ENCODE measurements at places on chromosomes 1 and 21.

- no peak for DNase-seq
Measured at GRCh38 chr1:207866471-207867135, 44.3 kb downstream of the CD34 start.

DNA sequence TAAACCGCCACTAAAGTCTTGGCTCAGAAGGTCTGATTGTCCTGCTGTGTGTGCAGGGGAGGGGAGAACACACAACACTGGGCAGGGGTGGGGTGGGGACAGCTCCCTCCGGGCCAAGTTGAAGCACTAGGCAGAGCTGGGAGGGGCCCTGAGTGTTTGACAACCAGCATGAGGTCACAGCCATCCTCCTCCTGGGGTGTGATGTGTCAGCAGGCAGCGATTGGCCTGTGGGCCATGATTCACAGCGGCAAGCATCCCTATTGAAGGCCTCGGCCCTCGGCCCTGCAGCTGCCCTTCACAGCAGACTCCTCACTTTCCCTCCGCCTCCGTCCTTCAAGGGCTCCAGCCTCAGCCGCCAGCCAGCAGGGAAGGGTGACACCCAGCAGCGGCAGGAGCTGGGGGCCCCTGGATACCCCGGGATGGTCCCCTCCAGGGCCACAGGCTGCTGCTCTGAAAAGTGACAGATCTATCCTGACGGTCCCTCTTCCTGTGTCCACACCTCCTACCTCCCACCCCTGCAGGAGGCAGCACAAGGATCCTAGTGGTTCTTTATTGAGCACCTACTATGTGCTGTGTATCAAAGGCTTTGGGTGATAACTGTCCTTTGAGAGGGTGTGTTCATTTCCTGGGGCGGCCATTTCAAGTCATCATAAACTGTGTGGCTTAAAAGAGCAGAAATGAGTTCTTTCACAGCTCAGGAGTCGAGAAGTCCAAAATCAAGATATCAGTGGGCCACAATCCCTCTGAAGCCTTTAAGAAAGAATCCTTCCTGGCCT is 66.0 kb upstream of the SLC25A33 start:
- no peak for DNase-seq

DNA sequence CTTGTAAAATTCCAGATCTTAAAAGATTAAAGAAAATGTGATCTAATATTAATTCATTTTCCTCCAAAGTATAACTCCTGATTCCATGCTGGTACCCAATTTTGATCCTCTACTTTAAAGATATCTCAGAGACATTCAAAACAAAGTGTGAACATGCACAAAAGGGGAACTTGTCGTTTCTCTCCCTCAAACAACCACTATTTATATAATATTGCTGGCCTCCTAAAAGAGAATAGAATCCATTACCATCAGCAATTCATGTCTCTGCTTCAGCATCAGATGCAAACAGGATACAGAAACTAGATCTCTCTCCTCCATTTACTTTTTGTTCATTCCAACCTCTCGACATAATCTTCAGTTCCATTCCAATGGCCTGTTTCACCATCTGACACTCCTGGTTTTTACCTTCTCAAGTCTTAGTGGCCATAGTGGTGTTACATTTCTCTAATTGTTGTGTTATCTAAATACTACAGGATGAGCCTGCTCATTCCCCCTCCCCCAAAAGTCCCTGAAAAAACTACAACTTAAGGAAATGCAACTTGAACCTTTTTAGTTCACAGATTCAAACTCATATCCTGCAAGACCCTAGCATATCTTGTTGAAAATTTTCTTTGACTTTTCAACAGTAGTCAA is 4.1 kb downstream of the NRIP1 start:
- DNase-seq: no peak

DNA sequence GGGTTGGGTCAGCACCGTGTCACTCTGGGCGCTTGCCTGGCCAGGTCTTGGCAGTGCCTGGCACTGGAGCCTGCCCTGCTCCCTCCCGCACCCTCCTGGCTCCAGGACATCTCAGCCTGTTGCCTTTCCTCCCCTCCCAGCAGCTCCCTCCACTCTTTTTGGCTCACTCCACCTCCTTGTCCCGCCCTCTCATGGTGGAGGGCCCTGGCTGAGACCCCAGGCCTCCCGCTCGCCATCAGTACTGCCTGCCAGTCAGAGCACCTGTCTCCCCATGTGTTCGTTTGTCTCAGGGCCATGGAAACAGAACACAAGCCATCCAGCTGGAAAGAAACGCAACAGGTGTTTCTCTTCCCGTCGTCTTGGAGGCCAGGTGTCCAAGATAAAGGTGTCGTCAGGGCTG is 61.0 kb downstream of the B3GALT5 start:
- no peak for DNase-seq

GRCh38 chr1:182257369-182258063 is 134.1 kb downstream of the GLUL start:
- DNase-seq: no peak

DNA sequence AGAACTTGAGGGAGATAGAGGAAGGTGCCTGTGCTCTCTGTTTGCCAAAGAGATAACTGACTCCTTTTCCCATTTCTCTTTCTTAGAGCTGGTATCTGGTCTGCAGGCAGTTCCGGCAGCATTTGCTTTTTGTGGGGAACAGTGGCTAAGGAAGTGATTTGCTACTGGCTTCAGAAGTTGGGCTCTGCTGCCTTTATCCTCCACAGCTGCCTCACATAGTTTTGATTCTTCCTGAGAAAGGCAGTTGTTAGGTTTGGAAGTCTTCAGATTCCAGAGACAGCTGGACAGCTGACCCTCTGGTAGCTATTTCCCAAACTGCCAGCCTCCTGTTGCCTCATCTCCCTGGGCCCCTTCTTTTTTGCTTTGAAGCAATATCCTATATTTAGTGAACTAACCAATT is 62.6 kb upstream of the MACF1 start:
- no peak for DNase-seq

- no peak for DNase-seq
Measured at GRCh38 chr1:117572546-117572945, 33.3 kb upstream of the TENT5C start.

- no peak for DNase-seq
Measured at GRCh38 chr1:169928438-169929209, 34.9 kb upstream of the SCYL3 start.

DNA sequence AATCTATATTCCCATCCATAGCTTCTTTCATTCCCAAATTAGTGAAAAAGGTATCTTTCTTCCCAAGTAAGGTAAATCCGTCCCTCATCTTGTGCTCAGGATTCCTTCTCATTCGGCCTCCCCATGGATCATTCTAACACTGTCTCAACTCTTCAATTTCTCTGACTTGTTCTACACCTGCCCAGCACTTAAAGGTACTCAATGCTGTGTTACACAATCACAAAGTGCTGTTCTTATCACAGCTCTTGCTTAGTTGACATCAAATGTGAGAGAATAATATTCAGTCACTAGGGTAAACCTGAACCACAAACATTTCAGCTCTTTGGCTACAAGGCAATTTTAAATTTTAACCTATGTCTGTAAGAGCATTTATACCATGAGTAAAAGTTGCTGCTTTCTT is 94.8 kb downstream of the DIRAS3 start:
- DNase-seq: no peak

- DNase-seq: no peak
Measured at GRCh38 chr1:175297291-175297690, 104.7 kb upstream of the KIAA0040 start.

- DNase-seq: no peak
Measured at GRCh38 chr1:29634324-29634723, 398.0 kb downstream of the PTPRU start.

GRCh38 chr1:245804696-245805095 is 649.9 kb downstream of the KIF26B start:
- no peak for DNase-seq

DNA sequence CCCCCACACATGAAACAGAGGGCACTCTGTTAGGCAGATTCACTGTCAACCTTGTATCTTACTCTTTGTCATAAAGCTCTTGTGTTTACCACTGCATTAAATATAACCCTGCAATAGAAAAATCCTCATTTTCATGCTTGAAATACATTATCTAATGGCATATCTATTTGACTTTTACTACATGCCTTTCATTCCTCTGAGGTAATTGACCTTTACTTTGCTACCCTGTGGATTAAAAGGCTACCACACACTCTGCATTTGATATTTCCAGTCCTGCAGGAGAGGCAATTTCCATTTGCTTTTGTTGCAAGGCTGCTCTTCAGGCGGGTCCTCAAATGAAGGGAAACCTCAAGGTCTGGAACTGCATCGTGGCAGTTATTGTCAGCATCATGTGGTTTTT is 238.0 kb downstream of the NTNG1 start:
- DNase-seq: no peak
